ENCODE measurements at places on chromosomes 16 and 17.

DNA sequence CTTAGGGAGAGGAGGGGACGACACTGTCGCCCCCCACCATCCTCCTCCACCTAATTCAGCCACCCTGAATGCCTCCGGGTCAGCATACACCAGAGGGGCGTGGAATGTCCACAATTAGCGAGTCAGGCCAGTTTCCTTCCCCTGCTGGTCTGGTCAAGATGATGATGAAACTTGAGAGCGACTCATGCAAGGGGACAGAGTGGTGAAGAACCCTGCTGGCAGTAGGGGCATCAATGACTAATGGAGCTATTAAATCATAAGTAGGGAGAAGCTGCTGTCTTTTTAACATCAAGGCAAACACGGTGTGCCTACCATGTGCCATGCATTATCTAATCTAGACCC is 7.2 kb downstream of the SPACA3 start:
- peak; percentile 69 for DNase-seq

GRCh38 chr16:6645768-6646568 is 686.7 kb upstream of the RBFOX1 start:
- DNase-seq: no peak

DNA sequence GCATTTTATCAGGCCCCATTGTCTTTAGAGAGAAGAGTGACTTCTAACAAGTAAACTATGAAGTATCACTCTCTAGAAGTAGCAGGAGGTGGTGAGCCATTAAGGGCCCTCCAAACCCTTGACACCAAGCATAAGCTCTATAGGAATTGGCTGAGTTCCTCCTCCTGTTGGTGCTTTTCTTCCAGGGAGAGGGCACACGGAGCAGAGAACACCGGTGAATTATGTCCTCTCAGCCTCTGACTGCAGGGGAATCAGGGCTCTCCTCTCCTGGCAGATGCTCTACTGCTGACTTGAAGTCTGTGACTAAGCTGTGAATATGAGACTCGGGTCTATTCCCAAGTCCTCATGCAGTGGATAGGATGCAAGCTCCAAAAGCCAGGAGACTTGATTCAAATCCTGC is 32.3 kb downstream of the CHD9 start:
- peak; percentile 30 for DNase-seq

GRCh38 chr16:51884773-51885172 is 662.2 kb downstream of the TOX3 start:
- no peak for DNase-seq

DNA sequence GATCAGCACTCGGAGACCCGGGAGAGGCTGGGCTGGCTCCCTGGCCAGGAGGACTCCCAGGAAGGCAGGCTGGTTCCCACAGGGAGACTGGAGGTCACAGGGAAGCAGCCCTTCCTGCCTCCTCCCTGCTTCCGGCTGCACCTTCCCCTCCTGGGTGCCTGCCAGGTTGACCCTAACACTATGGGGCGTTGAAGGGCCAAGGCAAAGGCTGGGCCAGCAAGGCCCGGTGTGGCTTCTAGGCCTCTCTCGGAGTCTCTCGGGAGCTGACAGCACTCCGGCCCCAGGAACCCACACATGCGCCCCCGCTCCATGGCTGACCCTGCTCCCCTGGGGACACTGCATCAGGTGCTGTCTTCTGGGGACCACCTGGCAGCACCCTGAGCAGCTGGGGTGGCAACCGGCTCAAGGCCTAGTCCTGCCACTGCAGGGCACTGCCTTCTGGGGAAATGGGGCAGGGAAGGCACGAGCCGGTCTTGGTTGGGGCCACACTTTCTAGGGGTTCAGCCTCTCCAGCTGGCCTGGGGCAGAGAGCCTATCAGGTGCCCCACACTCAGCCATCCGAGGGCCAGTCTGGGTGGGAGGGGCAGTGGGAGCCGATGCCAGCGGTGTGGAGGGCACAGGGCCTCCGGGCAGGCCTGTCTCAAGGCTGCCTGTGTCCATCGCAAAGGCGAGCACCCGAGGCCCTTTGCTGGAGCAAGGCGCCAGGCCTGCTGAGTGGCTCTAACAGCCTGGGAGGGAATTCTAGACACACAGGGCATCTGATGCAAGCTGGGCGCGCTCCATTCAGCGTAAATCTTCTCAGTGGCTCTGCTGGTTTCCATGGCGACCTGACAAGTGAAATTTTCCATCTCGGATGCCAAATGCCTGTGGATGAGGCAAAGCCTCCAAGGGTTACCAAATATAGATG is 5.6 kb upstream of the MTSS2 start:
- DNase-seq: peak; percentile 90

GRCh38 chr16:55760310-55761001 is 72.4 kb downstream of the CES1 start:
- DNase-seq: no peak
